Stimulated activated CD4-positive, alpha-beta T cell treated with anti-CD3 and anti-CD28 coated beads, TNF-alpha, amount 100 ng/mL, for 48 hours (primary cell): ENCODE measurements at places on chromosomes 4 and X.

DNA sequence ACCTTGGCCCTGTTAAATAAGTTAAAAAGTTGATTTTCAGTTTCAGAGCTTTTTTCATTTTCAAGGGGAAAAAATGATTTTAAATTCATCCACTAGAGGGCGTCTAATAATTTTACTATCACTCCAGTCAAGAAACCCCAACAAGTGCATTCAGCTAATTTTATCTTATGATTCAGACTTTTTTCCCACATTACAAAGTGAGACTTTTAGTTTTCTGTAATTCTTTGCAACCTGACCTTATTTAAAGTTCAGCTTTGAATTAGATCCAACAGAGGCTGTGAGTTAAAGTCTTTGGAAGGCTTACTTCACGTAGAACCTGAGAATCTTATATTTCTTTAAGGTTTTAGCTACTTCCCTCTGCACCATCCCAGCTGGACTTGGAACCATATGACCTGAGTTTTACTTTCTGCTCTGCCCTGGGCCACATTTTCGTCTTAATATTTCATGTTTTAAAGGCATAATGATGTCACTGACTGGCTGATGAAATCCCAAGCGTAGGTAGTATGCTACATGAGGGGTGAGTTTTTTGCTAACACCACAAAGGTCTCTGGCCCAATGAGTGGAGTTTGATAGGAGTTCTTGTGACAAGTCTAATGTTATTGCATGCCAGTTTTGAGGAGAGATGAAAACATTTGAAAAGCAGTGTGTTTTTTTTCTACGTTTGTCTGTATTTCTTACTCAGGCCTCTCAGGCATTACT is 7.2 kb downstream of the GNRHR start:
- no peak for DNase-seq

DNA sequence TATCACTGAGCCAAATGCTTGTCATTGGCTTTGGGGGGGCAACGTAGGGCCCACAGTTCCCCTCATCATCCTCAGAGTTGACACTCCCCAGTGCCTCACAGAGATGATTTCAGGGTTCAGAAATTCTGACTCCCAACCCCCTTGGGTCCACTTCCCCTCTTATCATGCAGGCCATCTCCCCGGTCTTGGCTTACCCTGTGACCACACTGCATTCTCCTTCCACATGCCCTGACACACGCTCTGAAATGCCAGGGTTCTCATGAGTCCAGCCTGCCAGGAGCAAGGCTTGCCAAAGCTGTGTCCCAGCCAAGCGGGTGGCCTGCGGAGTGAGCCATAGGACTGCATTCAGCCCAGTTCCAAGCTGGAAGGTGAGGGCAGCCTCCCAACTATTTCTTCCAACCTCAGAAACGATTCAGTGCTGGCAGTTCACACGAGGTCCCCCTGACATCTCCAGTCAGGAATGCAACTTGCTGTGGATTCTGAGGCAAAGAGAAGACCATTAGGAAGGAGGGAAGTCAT is 101.2 kb downstream of the SMIM20 start:
- no peak for DNase-seq

DNA sequence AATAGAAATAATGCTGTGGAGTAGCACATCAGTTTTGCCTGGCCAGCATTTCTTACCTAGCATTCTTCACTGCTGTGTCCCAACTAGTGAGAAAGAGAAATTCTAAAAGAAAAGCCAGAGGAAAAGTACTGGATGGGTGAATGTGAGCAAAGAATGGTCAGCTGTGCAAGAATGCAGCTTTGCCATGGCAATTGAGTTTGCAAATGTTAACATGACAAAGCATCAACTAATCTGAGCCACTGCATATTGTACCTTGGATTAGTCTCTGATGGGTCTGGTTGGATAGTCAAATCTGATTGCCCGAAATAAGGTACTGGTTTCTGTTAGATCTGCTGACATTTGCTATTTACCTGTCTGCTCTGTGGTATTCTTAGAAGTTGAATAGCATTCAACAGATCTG is 38.7 kb downstream of the ADD1 start:
- no peak for DNase-seq

- DNase-seq = no peak
Observed at GRCh38 chr4:80462621-80463091, 127.1 kb downstream of the CFAP299 start.

GRCh38 chr4:21792736-21793135 is 155.8 kb downstream of the KCNIP4 start:
- DNase-seq = no peak

DNA sequence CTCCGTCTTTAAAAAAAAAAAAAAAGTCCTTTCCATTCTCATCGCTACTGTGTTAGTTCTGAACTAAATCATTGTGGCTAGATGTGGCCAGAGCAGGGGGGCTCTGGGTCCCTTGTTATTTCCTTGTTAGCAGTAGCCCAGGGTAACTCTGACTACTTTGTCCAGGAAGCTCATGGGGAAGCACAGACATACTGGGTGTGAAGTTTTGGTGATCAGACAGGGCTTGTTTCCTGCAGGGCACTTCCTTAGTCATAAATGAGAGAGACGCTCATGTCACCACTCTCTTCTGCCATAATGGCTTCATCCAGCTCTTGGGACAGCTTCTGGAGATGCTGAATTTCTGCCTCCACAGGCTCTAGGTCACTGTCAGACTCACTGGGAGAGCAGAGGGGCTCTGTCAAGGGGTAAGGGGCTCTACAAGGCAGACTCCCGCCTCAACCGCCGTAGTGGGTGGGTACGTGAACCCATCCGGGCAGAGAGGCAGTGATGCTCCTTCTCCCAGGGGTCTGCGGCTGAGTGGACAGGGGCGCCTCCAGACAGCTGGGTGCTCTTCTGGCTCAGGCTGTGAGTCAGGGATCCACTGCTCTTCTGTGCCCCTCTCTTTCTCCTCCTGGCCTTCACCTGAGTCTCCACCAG is 12.9 kb downstream of the STIM2 start:
- DNase-seq = no peak

GRCh38 chr4:87036713-87037112 is 101.9 kb downstream of the AFF1 start:
- DNase-seq = no peak
